ENCODE measurements at places on chromosomes 1 and 21.

DNA sequence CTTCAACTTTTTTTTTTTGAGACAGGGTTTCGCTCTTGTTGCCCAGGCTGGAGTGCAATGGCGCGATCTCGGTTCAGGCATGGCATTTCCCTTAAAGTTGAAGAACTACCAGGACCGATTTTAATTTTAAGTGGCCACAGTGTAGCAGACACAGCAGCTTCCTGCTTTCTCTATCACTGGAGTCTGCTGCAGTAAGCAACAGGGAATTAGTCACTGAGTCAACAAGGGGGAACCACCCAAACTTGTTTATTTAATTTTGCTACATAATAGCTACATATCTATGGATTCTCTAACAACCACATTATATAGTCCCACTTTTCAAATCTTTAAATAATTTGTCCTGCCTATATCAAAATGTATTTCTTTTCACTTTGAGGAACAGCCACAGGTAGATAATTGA lies 12.5 kb upstream of the TNNI3K start:
- DNase-seq, result peak; percentile 0

- DNase-seq, result peak; percentile 59
These were observed 57.5 kb upstream of the EPS8L3 start for GRCh38 chr1:109821221-109821669.

DNA sequence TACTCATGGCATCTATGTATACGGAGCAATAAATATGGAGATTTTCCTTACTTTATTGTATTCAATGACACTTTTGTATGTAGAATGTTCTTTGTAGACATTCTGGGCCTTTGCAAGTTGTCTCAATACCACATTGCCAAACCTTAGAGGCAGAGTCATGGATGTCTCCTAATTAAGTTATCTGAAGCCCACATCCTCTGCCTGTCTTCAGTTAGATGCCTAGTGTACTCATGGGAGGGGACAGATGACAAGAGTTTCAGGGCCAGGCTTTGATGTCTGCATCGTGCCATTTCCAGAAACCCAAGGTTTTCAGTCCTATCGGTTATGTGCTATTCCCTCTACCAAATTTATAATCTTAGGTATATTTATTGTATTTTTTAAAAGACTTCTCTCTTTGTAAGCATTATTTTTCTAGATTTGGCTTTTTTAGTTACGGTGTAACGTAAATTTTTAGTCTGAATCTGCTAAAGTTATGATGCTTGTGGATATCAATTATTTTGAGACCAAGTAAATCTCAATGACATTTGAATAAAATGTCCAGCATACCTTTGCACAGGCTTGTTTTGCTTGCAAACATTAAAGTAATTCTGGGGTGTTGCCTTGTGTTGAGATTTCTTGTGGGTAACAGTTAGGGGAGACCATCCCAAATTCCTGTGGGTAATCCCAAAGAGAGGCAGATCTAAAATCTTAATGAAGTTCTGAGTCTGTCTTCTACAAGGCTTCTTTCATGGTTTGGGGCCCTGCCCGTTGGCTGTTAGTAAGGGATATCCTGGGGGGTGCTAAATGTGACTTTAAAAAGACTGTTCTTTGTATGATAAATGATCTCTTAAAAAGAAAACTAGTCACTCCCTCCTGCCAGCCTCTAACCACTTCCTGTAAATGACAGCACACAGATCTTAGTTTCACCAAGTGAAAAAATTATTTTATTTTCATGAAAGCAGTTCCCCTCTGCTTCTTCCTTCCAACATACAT lies 8.0 kb upstream of the MACF1 start:
- no peak for DNase-seq

- DNase-seq, result no peak
These were observed 743.2 kb upstream of the NCAM2 start for GRCh38 chr21:20254964-20255363.

DNA sequence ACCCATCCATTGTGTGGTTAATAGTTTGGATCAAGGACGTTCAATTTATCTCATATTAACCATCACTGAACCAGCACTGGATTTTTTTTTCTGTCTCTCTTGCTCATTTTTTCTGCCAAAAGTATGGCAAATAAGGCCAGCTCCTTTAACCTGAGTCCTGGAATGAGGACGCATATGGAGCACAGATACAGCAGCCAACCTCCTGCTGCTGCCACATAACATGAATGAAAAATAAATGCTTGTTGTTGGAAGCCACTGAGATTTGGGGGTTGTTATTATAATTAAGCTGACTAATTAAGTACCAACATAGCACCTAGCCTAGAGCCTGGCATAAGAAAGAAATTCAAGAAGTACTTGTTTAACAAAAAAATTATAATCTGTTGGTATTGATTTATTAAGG lies 335.3 kb upstream of the DUSP10 start:
- no peak for DNase-seq

GRCh38 chr21:19999369-20000272 lies 998.6 kb upstream of the NCAM2 start:
- DNase-seq, result no peak

DNA sequence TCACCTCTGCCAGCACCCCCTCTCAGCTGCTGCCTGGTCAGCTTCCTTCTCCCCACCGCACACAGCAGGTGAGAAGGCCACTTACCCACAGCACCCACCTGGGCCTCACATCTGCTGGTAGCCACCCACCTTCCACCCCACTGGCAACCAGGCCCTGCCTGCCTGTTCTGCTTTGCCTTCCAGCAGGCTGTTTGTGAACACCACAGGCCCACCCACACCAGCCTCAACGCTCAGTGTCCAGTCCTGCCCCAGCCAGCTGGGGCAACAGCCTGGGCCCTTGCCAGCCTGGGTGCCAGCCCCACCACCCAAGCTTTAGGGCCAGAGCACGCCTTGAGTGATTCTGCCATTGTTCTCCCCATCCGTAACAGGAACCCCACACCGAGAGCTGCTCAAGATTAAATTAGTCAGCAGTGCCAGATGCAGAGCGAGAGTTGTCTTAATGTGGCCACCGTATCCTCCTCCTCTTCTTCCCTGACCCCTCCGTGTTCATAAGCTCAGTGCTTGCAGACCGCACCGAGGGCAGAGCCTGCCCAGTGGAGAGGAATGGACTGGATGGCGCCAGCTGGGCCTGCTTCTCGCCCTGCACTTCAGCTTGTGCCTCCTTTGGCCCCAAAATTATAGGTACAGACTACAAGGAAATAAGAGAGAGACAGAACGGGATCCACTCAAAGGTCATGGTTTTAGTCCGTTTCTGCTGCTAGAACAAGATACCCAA lies 120.3 kb upstream of the COL6A1 start:
- no peak for DNase-seq

DNA sequence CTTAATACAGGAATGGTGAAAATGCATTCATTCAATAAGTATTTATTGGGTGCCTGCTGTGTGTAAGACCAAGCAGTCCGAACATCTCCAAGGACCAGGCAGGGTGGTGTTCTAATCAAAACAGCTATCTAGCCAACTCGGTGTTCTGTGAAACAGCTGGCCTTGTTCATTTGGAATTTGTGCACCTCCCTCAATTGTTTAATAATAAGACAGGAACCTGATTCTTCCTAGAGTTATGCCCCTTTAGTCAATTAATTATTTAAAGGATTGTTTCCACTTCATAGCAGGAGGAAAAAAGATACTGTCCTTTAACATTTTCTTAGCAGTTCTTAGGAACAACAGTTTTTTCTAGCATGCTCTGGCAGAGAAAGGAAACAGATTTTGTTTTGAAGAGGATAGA lies 30.4 kb downstream of the S100A10 start:
- DNase-seq, result no peak

DNA sequence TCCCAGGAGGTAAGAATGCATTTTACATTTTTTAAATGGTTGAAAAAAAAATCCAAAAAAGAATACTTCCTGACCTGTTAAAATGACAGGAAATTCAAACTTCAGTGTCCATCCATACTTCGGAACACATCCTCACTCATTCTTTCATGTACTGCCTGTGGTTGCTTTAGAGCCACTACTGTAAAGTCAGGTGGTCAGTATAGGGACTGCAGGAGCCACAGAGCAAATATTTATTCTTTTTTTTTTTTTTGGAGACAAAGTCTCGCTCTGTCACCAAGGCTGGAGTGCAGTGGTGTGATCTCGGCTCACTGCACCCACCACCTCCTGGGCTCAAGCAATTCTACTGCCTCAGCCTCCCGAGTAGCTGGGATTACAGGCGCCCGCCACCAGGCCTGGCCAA lies 124.7 kb downstream of the CLIC6 start:
- DNase-seq, result no peak

DNA sequence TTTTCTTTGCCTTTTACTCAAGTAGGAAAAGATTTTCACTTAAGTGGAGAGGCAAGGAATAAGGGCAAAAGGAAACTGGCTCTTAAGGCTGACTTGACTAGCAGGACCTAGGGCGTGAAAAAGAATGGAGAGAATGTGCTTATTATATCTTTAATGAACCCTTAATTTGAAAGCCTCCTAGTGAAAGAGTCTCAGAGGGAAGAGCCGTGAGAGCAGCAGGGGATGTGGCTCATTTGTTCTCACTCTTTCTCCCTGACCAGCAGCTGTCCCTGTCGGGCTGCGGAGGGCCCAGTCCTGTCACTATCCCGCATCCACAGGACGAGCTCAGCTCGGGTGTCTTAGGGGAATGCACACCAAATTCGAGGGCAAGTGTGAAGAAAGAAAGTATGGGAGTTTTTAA lies 180.1 kb downstream of the EDEM3 start:
- no peak for DNase-seq

- DNase-seq, result no peak
These were observed 420.0 kb downstream of the MATN1 start for GRCh38 chr1:30303387-30303786.

- no peak for DNase-seq
These were observed 477.2 kb downstream of the BRINP3 start for GRCh38 chr1:190000365-190000872.

DNA sequence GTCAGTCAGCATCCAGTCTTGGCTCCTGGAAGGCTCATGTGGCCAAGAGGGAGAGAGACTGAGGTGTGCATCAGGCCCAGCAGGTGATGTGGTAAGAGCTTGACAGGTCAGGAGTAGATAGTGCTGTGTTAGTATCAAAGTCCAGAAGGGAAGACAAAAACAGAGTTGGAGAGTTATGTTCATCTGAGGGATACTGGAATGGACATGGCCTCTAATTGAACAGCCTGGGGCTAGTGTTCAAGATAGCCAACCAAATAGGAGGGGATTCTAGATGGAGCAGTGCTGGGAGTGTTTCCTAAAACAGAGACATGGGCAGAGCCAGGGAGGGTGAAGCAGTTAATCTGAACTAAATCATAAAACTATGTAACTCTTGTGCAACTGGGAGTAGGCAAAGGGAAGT lies 120.7 kb upstream of the MARK1 start:
- DNase-seq, result no peak

- DNase-seq, result no peak
These were observed 53.0 kb upstream of the RIPK4 start for GRCh38 chr21:41819856-41820281.

GRCh38 chr1:198934901-198935305 lies 296.1 kb downstream of the PTPRC start:
- peak; percentile 49 for DNase-seq

DNA sequence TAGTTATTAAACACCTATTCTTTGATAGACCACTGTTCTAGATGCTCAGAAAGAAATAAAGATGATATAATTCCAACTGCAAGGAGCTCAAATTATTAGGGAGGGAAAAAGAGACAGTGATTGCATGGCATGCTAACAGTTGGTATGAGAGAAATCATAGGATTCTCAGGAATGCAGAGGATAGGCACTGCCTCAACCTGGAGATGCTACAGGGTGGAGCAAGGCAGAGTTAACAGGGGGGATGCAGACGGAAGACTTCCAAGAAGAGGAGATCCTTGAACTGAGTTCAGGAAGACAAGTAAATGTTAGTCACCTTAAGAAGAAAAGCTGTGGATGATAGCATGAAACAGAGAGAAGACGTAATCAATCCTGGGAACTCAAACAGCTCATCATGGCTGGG lies 123.7 kb downstream of the DAB1 start:
- DNase-seq, result no peak

DNA sequence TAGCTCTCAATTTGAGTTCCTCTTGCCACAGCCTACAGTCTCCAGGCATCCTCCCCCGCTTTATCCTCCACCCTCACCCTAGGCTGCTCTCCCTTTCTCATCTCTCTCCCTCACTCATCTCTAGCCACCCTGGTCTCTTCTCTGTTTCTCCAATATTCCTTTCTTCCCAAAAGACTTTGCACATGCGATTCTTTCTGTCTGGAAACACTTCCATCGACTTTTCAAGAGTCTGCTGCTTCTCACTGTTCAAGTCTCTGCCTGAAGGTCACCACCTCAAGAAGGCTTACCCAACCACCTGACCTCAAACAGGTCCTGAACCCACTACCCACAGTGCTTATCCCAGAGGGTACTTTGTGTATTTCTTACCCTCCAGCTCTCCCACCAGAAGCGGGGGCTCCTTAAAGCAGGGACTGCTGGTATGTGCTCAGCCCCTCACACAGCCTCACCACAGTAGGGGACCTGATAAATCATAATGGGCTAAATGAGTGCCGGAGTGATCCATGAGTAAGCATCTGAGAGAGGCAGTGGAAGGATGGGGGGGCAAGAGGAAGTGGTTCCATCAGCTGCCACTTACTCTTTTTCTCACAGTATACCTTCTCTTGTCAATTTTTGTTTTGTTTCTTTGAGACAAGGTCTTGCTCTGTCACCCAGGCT lies 14.3 kb upstream of the KRTAP19-8 start:
- DNase-seq, result no peak

DNA sequence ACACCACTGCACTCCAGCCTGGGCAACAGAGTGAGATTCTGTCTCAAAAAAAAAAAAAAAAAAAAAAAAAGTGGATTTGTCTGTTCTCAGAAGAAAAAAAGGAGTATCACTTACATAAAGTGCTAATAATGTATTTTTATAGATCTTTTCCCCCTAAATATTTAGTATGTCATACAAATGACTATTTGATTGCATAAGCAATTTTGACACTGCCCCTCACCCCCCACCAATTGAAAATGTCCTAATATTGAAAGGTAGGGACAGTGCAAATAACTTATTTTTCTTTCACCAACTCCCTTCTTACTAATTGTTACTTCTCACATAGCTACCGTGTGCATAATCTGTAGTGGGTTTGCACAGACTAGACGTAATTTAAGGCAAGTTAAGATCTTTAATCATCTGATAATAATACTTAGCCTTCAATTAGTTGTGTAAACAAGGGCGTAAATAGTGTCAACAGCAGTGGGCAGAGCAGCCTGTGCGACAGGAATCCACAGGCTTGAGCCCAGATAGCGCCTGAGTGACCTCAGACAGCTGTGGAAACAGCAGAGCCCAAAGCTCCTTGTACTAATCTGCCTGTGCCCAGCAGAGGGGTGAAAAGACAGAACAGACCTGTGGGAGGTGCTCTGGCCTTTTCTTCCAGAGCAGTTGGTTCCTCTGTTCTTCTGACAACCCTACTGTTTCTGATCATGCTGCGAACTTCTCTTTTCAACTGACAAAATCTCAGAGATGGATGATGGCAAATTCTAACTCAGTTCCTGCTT lies 4.5 kb upstream of the IER5 start:
- DNase-seq, result peak; percentile 65

DNA sequence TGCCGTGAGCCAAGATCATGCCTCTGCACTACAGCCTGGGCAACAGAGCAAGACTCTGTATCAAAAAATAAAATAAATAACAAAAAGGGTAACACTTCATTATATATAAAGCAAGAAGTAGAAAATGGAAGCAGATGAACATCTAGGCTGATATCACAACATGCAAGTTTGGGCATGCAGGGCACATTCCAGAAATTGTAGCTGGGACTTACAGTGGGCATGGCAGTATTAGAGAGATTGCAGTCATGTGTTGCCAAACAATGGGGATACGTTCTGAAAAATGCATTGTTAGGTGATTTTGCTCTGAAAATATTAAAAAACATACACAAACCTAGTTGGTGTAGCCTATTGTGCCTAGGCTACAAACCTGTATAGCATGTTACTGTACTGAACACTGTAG lies 441.0 kb upstream of the PRMT6 start:
- DNase-seq, result no peak

All from Calu3 (cell line).